ENCODE measurements at places on chromosomes 1 and 21. TPM values are rescaled to one million over a fixed set of nuclear protein-coding genes. Genes with fewer than 3 reads are reported as not detected.

Gene MKNK1
- 95.9 TPM for total RNA-seq

GRCh38 chr1:110155878-110156522 lies 5.7 kb downstream of the SLC6A17 start:
- DNase-seq = no peak

GRCh38 chr21:29195981-29196669 lies 65.7 kb downstream of the MAP3K7CL start:
- DNase-seq = peak; percentile 53

Gene TMCC2
- 8.9 TPM for total RNA-seq

Gene S1PR1
- 42.5 TPM for total RNA-seq

GRCh38 chr1:117697220-117697781 lies 91.5 kb downstream of the TENT5C start:
- DNase-seq = no peak

Gene ECM1
- total RNA-seq = 54.0 TPM

Gene ELAPOR1
- total RNA-seq = 1.4 TPM

- DNase-seq = no peak
Observed at GRCh38 chr1:111723091-111723806, 15.9 kb downstream of the INKA2 start.

DNA sequence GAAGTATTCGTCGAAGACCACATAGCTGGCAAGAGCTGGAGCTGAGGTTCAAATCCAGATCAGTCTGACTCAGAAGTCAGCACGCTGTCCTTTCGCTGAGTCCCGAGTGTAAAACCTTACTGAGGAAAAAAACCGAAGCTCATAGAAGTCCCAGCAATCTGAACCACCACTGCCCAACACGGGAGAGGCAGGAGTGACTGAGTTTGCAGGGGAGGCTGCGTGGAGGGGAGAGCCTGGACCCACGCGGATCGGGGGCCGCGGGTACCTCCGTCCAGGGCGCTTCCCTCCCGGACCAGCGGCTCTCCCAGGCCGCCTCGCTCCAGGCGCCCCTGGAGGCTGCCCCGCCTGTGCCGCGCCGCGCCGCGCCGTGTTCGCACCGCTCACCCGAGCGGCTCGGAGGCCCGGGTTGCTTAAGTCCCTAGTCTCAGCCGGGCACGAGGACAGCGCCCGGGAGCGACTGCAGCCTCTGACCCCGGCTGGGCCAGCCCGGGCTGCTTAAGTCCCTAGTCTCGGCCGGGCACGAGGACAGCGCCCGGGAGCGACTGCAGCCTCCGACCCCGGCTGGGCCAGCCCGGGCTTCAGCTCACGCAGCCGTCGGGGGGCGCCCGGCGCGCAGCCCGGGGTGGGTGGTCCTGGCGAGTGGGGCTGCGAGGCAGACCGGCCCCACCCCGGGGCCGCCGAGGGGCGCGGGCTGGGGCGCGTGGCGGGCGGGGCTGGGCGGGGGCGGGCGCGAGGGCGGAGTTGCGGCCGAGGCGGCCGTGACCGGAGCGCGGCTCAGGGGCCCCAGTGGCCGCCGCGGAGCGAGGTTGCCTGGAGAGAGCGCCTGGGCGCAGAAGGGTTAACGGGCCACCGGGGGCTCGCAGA lies at the start of gene ADAMTSL4:
ADAMTSL4 (plus strand) TSS at position 777 of the 864 bp plus-strand sequence. CDS start 2,881 bp downstream, outside the sequence.
- DNase-seq = no peak

DNA sequence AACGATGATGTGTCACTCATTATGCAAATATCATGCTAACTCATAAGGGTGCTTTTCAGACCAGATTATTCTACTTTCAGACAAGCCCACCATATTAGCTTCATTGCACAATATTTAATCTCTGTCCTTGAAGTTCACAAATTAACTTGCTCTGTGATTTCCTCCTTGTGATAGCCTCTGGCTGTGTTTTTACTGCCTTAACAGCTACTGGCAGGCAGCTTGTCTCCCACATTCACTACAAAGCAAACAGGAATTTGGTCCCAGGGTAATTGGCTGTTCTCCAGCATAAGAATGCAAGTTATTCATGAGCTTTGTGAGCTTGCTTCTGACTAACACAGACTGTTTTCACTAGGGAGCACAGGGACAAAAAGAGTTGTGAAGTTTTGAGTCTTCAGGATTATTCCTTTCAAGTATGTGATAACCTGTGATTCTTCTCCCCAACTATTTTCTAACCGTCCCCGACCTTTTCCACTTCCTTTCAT lies 87.9 kb upstream of the HMCN1 start:
- no peak for DNase-seq

GRCh38 chr1:204991342-204991844 lies 51.6 kb upstream of the CNTN2 start:
- DNase-seq = no peak

- no peak for DNase-seq
Observed at GRCh38 chr1:166062421-166063070, 104.3 kb downstream of the FAM78B start.

GRCh38 chr1:107499139-107499744 lies 358.4 kb downstream of the NTNG1 start:
- no peak for DNase-seq

DNA sequence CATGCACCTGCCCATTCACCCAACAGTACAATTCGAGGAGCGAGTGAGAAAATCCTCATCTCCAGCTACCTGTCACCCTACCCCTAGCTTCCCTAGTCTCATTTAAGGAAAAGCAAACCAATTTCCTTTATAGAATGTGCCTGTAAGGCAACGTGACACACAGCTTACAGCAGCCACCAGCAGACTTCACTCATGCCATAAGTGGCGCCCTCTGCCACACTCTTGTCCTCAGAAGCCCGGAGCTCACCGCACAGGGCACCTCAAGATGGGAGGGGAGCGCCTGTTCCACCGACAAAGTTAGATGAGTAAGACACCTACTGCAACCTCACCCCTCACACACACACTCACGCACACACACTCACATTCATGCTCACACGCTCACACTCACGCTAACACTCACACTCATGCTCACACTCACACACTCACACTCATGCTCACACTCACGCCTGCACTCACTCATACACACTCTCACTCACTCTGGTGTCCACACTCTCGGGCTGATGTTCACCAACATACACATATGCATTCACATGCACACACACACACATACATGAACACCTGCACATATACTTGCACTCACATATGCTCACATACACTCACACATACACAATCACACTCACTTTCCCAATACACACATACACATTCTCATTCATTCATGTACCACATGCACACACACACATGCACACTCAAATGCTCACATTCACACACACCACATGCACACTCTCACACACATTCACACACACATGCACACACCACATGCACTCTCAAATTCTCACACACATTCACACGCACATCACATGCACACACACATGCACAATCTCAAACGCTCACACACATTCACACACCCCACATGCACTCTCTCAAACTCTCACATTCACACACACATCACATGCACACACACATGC lies 170.7 kb downstream of the PSMG1 start:
- no peak for DNase-seq

Gene SELP
- 43.2 TPM for total RNA-seq

GRCh38 chr1:179066471-179066870 lies 15.4 kb upstream of the TOR3A start:
- no peak for DNase-seq

Gene KCND3
- 12.3 TPM for total RNA-seq

Data from thoracic aorta (tissue), 2 donors.